ENCODE measurements at places on chromosomes 2 and 18.

DNA sequence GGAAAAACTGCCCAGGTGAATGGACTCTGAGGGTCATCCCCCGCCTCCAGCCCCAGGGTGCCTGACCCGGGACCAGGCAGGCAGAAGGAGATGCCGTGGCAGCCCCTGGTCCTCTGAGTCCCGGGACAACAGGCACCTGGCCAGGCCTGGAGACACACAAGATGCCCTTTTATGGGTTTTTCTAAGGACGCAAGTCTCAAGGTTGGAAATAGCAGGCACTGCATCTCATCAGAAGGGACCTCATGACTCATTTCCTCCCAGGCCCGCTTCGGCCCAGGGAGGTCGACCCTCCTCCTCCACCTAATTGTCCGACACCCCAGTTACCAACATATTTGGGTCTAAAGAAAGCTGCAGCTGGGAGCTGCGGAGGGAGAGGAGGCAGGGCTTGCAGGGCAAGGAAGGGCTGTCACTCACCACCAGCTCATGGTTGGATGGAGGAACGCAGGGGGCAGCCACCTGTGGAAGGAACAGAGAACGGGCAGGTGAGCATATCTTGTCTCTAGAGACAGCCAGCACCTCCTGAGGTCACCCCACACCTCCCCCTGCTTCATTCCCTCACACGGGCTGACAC, 82.9 kb downstream of the TNS1 start:
- DNase-seq = no peak

- DNase-seq = no peak
Observed at GRCh38 chr18:59263661-59264060, 9.6 kb downstream of the RAX start.

DNA sequence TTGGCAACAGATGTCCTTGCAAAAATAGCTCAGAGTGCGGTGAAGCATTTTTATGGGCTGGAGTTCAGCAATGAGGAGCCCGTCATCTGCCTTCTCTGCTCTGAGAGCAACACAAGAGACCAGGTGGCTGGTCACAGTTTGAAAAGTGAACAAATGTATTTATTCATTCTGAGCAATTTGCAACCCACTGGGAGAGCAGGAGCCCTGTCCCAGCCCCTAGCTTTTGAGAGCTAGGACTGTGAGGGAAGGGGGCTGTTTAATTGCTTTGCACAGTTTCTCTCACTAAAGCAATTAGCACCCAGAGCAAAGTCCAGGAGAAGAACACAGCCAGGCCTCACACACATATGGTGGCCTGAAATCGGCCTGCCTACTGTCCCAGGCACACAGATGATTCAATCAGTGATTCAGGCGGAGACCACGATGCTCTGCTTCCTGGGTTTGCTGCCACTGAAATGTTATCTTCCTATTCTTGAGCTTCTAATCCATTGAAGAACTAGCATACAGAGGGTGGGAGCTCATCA, 646.1 kb upstream of the ACVR2A start:
- DNase-seq = no peak

DNA sequence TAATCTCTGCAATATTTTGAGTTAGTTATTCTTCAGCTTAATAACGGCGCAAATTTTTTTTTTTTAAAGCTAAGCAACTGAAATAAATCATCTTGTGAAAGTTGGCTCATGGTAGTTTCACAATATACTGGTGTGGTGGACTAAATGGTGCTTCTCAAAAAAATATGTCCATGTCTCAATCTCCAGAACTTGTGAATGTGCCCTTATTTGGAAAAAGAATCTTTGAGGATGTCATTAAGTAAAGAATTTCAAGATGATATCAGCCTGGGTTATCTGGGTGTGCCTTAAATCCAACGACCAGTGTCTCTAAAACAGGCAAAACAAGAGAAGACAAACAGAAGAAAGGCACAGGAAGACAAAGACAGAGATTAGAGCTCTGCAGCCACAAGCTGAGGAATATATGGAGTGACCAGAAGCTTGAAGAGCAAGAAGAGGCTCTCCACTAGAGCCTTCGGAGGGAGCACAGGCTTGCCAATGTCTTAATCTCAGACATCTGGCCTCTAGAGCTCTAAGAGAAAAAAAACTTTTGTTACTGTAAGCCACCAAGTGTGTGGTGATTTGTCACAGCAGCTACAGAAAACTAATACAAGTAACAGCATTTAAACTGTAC, 71.4 kb downstream of the HNMT start:
- DNase-seq = no peak

DNA sequence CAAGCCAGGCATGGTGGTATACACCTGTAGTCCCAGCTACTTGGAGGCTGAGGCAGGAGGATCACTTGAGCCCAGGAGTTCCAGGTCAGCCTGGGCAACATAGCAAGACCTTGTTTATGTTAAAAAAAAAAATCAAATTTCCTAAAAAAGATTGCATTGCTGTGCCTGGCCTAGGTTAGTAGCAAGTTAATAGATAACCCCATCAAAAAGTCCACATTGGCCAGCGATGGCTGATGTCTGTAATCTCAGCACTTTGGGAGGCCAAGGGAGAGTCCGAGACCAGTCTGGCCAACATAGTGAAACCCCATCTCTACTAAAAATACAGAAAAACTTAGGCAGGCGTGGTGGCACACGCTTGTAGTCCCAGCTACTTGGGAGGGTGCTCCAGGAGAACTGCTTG, 38.7 kb downstream of the PARD6G start:
- DNase-seq = no peak

DNA sequence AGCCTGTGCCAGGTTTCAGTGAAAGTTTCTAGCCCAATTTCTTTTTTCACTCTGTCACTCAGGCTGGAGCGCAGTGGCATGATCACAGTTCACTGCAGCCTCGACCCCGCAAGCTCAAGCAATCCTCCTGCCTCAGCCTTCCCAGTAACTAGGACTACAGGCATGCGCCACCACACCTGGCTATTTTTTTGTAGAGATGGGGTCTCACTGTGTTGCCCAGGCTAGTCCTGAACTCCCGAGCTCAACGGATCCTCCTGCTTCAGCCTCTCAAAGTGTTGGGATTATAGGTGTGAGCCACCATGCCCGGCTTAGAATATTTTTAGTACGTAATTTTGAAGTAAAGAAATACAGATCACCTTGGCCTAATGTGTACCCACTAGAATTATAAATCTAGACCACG, 87.1 kb downstream of the GORASP2 start:
- DNase-seq = no peak

- DNase-seq = no peak
Observed at GRCh38 chr2:3078684-3079083, 298.9 kb downstream of the EIPR1 start.

- no peak for DNase-seq
Observed at GRCh38 chr2:128633501-128633900, 314.8 kb upstream of the HS6ST1 start.

DNA sequence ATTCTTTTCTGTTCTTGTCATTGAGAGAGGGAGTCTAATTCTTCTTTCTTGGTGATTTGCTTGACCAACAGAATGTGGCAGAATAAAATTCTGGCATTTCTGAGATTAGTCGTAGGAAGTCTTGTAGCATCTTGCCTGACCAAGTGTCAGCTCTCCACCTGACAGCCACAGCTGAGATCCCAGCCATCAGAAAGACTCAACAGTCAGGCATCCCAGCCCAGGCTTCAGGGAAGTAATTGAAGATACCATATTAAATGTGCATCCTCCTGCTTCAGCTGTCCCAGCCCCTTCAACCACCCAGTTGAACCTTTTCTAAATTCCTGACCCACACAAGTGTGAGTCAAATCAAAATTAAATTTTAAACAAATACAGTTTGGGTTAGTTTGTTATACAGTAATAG, 208.3 kb downstream of the PIK3C3 start:
- DNase-seq = no peak

DNA sequence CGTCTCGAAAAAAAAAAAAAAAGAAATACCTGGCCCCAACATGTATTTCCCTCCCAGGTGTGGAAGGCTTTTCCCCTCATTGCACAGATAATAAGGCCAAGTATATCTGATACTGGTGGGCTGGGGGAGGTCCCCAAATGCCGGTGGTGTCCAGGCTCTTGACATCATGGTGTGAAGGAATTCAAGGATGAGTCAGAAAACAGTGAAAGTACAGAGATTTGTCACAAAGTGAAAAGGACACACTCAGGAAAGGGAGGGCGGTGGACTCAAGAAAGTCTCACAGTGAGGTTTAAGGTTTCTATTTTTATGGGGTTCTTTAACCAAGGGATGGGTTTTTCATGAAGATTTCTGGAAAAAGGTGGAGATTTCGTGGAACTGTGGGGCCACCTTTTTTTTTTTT, 37.8 kb upstream of the FZD5 start:
- DNase-seq = no peak

- DNase-seq = no peak
Observed at GRCh38 chr2:192148241-192148619, 46.5 kb downstream of the TMEFF2 start.

DNA sequence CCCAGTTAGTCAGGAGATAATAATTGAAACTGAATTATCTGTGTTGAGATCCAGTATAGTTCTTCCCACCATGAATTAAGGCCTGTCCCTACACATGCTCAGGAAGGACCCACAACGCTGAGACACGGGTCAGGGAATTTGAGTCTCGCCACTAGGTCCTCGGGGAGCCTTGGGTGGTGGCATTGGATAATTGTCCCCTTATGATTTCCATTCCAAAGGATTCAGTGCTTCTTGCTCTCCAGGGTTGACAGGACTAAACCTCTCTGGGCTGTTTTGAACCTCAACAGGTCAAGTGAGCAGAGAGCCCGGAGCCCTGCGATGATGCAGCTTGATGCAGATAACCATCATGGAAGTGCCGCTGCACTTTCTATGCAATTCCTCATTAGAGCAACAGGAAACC, 253.7 kb upstream of the PXDN start:
- no peak for DNase-seq

DNA sequence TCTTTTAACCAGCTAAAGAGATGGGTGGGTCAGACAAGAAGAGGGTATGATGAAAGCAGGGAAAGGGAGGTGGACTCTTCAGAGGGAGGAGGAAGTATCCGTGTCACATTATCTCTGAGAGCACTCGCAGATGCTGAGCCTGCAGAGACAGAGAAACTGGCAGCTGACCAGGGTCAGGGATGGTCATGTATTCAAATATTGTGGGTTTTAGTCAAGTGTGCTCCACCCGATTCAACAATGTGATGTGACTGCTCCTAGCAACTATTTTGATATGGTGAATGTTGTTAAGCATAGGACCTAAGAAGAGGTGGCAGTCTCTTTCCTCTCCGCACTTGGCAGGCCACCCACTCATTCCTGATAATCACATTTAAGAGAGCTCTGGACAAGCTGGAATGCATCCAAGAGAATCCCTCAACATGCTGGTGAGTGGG, 1.3 kb upstream of the CLIP4 start:
- no peak for DNase-seq

DNA sequence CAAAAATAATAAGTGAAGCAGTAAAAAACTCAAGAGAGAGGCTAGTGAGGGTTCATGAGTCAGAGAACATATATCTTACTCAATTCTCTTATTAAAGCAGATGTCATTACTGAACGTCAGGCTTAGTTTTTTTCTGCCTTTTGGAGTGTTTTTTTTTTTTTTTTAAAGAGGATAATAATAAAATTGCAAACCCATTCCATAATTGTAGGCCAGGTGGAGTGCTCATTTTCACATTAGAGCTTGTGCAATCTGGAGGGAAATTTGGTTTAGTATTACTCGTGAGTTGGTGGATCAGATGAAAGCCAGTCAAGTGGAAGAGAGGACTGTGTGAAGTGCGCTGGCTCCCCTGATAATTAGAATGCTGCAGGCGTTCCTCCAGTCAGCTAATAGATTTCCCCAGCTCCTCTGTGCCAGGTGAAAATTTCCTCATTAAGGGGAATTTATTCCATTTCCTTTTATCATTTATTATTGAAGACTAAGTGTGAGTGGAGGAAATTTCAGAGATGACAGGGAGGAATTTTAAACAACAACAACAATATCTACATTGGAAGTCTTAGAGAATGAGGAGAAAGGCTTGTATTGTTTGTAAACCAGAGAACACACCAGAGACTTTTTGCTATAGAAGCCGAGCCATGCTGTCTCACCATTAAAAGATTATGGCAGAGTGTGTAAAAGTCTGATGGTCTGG, 74.6 kb downstream of the CPS1 start:
- DNase-seq = no peak

GRCh38 chr2:29394981-29395350, 279.8 kb downstream of the CLIP4 start:
- no peak for DNase-seq

- no peak for DNase-seq
Observed at GRCh38 chr2:232973796-232974195, 39.3 kb downstream of the NGEF start.

DNA sequence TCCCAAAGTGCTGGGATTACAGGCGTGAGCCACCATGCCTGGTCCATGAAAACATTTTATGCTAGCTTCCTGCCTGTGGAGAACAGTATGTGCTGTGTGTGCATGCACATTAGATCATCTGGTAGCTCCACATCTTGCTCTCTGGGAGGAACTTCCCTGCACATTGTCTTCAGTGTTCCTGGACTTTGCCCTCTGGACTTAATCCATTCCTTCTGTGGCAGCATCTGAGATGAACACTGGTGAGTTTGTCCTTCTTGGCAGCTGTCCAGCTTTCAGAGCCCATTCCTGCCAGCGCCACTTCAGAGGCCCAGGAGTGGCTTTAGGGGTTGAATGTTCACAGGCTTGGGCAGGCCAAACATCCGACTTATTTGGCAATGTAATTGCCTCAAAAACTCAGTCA, 65.2 kb downstream of the POU3F3 start:
- DNase-seq = no peak

DNA sequence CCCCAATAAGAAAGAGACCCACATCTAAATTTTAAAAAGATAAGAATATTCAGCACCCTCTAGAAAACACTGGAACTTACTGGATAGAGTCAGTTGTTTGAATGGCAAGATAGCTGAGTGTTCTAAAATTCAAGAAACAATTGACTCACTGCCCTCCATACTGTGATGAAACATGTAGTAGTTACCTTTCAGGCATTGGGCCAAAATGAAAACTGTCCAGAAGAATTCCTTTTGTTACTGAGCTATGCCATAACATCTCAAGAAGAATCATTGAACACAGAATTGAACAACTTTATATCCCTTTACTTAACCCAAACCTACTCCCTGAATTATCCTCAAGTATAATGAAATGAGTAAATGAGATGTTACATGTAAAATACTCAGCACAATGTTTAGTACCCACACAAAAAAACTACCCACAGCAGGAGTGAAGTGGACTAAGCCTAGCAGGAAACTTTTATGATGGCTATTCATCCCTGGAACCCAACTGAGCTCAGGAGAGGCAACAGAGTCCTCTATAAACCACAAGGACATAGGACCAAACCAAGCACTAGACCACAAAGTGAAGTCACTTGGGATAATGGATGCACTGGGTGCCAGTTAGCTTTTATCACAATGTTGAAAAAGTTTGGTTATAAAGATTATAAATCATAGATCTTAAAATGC, 32.7 kb downstream of the RBM43 start:
- no peak for DNase-seq

DNA sequence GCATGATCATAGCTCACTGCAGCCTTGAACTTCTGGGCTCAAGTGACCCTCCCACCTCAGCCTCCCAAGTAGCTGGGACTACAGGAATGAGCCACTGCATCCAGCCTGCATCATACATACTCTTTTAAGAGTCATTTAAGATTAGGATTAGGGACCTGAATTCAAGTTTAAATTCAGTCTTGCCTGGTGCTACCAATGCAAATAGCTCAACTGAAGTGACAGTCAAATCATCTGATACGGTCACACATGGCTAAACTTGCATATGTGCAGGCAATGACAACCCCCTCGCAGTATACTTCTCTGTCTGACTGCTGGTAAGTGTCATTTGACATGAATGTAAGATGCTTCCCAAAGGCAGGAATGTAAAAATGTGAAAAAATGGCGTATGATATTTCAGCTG, 31.8 kb upstream of the TMEM131 start:
- DNase-seq = no peak
